HFF-Myc (cell line): ENCODE measurements at places on chromosomes 4 and X.

- no peak for DNase-seq
Observed at GRCh38 chrX:49192722-49193328, 6.7 kb upstream of the PRICKLE3 start.

DNA sequence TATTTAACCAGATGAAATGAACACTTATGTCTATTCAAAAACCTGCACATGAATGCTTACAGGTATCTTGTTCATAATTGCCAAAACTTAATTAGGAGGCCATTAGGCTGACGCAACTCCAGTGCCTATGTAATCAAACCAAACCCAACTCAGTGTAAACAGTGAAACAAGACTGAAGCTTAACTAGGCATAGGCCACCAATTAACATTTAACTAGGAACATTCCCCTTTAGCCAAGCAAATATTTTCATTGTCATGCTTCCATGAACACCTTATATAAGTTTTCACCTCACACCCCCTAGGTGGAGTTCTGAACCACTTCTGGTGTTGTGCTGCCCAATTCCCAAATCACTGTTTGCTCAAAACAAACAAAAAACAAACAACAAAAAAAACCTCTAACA lies 686.0 kb downstream of the STPG2 start:
- DNase-seq: no peak

GRCh38 chr4:82889287-82889686 lies 1.7 kb downstream of the SEC31A start:
- no peak for DNase-seq

- DNase-seq: no peak
Observed at GRCh38 chr4:58590722-58591121, 1480.5 kb upstream of the IGFBP7 start.

DNA sequence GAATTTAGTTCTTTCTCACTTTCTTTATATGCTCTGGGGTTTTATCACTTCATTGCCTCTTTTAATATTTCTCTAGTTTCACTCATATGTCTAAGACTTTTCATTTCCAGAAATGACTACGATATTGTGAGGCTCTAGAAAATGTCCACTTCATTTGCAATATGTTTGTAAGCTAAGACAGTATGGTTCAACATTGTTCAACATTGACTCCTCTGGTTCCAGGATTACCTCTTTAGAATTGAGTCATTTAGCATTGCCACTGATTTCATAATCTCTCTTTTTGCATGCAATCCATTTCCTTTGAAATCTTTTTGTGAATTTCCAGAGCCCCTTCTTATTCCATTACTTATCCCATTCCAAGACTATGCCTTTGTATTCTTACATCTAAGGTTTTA lies 32.3 kb downstream of the BBS12 start:
- DNase-seq: no peak

DNA sequence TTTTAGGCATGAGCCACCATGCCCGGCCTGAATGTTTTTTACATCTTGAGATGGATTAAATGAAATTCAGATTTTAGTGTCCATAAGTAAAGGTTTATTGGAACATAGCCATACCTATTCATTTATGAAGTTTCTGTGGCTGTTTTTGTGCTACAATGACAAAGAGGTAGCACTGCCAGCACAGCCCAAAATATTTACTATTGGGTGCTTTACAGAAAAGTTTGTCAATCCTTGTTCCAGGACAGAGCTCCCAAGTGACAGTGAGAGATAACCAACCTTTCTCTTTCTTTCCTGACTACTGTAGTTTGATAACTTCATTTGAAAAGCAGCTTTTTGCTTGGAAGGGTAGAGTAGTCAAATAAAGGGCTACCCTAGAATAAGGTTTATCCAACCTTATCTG lies 116.2 kb downstream of the CAMK2D start:
- DNase-seq: no peak

DNA sequence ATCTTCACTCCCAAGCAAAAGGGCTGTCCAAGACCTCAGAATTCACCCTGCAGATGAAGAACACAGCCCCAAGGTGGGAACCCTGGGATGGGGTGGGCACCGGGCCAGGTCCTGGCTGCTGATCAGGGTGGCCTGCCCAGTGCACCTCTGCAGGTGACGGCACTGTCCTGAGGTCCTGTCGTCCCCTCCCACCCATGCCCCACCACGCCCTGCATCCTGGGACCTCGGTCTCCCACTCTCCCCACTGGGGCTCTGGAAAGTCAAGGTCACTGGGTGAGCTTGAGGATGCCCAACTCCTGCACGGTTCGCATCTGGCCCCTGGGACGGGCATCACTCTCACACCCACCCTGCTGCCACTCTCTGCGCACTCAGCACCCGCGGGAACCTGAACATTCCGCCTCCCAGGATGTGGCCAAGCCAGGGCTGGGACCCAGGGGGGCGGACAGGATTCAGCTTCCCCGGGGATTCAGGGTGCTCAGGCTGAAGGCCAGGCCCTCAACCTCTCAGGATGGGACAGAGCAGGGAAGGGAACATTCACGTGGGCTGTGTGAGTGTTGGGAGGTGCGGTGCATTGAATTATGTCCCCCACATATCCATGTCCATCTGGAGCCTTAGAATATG lies 115.9 kb downstream of the CPZ start:
- DNase-seq: no peak
